ENCODE measurements at places on chromosomes 1 and 21.

DNA sequence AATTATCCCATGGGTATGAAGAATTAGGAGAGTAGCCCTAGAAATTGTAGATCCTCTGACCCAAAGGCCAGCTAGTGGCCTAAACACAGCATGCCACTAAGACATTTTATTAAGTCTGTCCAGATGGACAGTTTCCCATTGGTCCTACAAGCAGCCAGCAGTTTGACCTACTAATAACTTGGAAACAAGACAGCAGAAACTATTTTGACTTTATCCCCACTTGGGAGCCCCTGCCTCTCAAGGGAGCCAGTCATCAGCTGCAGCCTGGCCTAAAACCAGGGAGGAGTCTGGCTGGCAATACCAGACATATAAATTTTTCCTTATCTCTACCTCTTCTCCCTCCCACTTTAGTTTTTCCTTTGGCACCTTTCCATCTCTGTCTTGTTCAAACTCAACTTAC, 222.6 kb upstream of the KCTD3 start:
- no peak for DNase-seq

DNA sequence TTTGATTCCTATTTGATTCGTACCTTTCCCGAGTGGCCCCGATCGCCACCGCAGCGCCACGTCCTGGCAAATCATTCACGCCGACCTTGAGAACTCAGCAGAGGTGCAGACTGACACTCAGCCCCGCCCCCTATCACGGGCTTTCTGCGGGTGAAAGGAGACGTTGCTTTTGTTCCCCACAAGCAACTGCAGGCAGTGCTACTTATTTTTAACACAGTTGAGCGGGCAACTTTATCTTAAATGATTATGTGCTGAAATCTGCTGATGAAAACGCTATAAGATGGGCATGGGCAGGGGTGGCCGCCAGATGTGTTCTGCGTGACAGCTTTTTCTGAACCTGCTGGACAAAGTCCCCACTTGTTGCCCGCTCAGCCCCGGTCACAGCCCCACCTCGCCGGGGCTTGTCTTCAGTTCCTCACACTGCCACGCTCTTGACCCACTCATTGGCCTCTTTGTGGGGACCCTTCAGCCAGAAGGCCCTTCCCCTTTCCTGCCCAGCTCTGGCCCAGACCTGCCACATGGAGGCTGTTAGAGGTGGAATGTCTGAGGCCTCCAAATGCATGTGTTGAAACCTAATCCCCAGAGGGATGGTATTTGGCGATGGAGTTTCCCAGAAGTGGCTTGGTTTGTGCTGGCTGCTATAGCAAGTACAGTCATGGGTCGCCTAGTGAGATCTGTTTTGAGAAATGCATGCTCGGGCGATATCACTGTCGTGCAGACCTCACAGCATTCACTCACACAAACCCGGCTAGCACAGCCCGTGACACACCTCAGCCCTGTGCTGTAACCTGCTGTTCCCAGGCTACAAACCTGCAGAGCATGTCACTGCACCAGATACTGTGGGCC, 15.7 kb upstream of the PDXK start:
- no peak for DNase-seq

GRCh38 chr1:188723332-188724020, 1754.2 kb downstream of the BRINP3 start:
- DNase-seq: no peak

DNA sequence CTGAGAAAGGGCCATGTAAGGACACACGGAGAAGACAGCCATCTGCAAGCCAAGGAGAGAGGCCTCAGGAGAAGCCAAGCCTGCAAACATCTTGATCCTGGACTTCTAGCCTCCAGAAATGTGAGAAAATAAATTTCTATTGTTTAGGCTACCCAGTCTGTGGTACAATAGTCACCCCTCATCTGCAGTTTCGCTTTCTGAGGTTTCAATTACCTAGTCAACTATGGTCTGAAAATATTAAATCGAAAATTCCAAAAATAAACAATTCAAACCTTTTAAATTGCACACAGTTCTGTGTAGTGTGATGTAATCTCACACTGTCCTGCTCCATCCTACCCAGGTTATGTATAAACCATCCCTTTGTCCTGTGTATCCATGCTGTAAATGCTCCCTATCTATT, 52.6 kb downstream of the ZNF644 start:
- no peak for DNase-seq

DNA sequence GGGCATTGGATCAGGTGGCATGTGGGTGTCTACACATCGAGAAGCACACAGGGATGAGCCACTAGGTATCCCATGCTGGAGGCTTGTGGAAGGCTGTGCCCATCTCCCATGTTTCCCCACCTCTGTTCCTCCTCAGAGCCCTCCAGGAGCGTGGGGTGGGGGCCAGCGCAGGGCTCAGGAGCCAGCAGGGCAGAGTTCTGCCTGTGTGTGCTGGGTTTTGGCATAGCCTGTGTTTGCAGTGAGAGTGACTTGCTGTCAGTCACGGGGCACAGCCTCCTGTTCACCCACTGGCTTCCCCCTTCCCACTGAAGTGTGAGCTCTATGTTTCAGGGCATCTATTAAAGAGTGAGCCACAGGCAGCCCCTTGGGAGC, 10.4 kb downstream of the IBA57 start:
- DNase-seq: no peak

DNA sequence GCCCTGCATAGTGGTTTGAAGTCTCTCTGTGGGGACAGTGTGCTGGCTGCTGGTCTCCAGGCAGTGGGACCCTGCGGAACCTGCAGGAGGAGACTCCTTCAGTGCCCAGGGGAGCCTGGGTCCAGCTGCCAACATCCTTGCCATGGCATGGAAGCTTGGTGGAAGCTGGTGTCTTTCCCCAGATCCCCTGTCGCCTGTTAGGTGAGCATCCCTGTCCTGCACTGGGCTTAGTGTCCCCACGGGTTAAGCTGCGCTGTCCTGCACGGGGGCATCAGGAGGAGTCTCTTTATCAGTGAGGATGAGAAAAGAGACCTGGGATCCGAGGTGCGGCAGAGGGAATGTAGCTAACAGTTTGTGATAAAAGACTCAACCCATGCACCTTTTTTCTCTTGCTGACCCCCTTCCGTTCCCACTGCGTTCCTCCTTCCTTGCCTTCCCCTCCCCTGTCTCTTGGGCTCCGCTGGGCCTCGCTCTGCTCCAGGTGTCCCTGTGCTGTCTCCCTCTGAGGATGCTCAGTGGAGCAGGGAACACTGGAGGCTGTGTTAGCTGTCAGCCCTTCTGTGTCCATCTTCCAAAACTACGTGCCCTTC, 59.3 kb downstream of the SLC37A1 start:
- no peak for DNase-seq

- no peak for DNase-seq
Observed at GRCh38 chr1:209046935-209047334, 536.6 kb upstream of the CAMK1G start.

- no peak for DNase-seq
Observed at GRCh38 chr1:202349206-202349928, 868 bp downstream of the PPP1R12B start.

- DNase-seq: no peak
Observed at GRCh38 chr1:184790642-184791549, 36.2 kb upstream of the EDEM3 start.

DNA sequence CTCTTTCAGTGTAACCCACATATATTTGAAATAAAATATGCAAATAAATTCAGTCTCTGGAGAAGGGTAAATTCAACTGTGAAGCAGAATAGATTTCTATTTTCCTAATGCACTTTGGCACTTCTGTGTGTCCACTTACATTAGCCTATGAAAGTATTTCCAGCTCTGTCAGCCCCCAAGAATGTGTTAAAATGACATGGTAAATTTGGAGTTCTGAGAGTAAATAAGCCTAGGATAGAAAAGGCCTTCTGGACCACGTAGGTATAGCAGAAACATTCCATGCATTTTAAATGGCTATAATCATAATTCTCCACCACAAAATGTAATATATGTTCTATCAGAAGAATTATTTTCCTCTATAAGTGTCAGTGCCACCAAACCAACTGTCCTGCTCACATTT, 276.2 kb downstream of the NEGR1 start:
- DNase-seq: no peak

DNA sequence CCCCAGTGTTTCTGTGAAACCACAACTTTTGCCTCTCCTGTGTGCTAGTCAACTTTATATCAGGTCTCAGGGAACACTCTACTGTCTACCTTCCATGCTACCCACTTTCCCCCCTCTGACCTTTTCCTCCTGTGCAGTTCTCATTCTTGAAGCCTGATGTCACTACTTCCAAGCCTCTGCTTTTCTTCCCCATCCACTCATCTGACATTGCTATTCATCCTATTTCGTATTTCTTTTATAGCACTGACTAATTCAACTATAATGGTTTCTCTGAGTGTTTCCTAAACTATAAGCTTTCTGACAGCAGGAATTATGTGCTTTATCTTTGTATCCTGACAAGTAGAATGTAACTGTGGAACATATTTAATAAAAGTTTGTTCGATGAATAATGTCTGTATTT, 18.2 kb upstream of the DPH5 start:
- no peak for DNase-seq

DNA sequence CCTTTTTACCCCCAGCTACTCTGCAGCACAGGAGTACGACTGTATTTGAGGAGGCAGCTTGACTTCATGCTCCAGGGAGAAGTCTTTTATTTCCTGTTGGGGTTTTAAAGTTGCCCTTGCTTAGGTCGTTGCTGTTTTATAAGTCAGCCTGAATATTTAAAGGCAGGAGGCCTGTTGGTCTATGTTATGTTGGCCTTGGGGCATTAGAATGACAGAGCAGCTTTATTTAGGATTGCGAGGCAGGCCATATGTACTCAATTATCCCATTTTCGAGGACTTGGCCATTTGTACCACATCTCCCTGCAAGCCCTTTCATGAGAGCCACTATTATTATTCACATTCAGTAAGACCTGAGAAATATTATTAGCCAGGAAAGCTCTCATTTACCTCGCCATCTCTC, 47.0 kb downstream of the KIF26B start:
- DNase-seq: no peak

DNA sequence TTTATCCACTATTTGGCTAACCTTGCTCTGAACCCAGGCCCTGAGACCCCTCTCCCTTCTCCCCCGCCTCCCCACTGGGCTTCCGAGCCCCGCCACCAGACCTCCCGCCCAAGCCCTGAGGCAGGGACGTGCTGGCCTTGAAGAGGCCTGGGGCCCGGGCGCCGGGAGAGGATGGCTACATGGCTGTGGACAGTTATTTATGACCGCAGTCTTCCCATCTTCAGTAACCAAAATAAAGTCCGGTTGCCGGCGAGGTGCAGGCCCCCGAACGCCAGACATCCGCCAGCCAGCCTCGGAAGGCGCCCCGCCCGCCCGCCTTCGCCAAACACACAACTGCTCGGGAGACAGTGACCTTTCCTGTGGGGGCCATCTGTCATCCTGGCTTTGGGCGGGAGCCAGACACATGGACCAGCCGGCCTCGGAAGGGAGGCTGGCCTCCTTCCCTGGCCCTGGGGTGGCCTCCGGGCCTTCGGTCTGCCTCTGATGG, 69.0 kb downstream of the DHRS3 start:
- no peak for DNase-seq

GRCh38 chr1:1237874-1238701, 6.1 kb downstream of the B3GALT6 start:
- DNase-seq: no peak

GRCh38 chr1:2429780-2430591, 17.6 kb upstream of the PEX10 start:
- DNase-seq: no peak

- no peak for DNase-seq
Observed at GRCh38 chr1:228022571-228023293, 15.9 kb downstream of the WNT3A start.

DNA sequence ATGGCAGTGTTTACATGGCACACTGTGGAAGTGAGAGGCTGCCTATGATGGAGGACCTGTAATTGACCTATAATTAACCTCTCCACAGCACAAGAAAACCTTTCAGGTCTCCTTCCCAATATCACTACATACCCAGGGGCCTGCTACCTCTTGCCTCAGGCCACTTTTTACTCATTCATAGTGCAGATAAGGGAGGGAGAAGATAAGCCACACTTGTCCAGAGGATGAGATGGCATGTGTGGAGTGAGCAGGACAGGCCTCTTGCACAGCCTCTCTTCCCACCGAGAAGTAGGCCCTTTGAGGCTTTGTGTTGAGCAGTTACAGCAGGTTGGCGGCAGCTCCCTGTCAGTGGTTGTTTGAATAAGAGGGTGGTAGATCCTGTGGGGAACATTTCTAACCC, 31.1 kb upstream of the IKBKE start:
- no peak for DNase-seq

- no peak for DNase-seq
Observed at GRCh38 chr1:203627851-203628200, 1.2 kb downstream of the ATP2B4 start.

- DNase-seq: no peak
Observed at GRCh38 chr1:42333662-42334239, 1.3 kb downstream of the FOXJ3 start.

- no peak for DNase-seq
Observed at GRCh38 chr1:95384567-95384966, 150.6 kb downstream of the RWDD3 start.

DNA sequence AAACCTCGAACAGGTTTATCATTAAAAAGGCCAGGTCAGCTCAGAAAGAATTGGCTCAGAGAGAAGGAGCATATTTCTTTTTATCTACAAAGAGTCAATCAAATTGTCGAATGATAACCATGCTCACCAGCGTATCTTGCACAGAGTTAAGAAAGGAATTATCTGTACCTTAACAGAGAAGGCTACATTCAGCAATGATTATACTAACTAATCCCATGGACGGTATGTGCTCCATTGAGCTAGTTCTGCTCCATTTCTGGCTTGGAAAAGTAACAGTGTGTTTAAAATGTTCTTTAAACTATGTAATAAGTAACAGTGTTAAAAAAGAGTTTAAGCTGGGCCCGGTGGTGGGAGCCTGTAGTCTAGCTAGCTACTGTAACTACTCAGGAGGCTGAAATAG, 4.2 kb downstream of the UBR4 start:
- DNase-seq: no peak

DNA sequence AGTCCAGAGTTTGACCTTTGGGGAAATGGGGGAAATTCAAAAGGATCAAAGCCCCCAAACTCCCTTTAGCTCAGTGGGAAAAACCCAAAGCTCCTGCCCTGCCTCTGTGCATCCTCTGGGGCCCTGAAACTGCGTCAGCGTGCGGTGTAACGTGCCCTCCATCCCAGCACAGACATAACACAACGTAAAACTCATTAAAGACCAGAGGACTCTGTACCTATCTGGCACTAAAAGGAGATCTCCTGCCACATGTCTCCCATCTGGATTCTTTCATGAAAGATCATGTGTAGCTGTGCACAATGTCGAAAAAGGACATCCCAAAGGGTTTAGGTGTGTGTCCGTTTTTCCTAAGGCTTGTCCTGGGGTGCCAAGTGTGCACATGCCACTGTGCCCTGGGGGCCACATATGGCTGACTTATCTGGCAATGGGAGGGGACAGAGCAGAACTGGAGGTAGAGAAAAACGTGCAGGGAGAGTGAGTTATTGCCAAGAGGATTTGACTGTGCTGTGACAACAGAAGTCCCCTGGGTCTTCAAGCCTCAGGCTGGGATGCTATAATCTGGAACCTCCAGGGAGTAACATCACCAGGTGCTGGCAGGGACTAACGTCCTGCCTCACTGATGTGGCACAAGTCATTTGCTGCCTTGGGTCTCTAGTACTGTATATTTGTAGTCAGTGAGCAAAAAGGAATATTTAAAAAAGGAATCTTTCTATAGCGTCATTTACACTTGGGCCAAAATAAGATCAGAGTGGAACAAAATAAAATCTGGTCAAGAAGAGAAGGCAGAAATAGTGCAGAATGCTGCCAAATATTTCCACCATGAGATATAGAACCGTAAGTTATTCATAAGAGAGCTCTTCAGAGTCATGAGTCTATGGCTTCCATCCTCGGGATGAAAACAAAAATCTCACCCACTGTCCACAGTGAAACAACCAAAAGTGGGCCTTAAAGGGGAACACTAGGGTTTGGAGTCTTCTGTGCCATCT, 52.3 kb downstream of the ITPKB start:
- DNase-seq: no peak

- DNase-seq: no peak
Observed at GRCh38 chr1:161083748-161084596, 5.4 kb downstream of the NECTIN4 start.

All from activated gamma-delta T cell treated with anti-CD3 and anti-CD28 coated beads, Interleukin-2, amount 50 U/mL, for 16 hours (primary cell).